ENCODE measurements at places on chromosomes 11 and 22.

DNA sequence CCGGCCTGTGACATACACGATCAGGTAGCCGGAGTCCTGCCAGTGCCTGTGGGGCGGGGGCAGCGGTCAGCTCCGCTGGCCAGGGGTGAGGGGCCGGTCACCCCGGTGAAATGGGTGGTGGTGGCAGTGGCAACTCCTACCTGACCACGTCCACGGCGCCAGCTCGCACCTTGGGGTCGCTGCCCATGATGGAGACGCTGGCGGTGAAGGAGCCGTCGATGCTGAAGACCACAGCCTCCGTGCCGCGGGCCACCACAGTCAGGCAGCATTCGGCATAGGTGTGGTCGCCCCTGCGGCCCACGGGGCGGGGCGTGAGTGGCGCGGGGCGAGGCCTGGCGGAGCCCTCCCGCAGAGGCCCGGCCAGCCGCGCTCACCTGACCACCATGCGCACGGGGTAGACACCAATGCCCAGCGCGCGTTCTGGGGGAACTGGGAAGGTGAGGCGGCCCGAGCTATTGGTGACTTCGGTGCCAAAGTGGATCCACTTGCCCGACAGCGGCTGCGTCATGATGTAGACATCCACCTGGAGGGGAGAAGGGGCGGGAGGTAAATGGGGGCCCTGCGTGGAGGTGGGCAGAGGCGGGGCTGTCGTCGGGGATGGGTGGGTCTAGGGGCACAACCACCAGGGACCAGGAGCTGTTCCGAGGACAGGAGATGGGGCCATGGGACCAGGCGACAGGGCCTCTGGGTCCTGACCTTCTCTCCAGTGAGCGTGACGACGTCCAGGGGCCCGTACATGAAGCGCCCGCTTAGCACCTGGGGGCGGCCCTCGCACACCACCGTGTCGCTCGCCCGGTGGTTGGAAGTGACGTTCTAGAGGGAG lies 10.9 kb downstream of the AIP start:
- no peak for DNase-seq

GRCh38 chr22:17370766-17371432 lies 1.6 kb downstream of the CECR2 start:
- DNase-seq = no peak

DNA sequence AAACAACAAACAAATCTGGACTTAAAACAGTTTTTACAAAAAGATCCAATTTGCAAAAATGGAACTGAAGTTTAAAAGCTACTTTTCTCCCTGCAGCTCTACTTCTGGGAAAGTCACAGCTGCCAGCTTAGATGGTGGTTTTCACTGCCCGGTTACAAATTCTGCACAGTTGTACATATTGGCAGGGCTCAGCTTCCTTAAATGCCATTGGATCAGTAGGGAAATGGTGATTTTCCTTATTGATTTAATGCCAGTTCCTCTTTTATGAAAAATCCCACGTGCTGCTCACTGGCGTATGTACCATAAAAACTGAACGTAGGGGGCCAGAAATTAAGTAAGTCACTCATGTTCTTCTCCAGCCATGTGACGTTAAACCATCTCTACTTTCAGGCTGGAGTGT lies 22.8 kb downstream of the GRAP2 start:
- DNase-seq = no peak

DNA sequence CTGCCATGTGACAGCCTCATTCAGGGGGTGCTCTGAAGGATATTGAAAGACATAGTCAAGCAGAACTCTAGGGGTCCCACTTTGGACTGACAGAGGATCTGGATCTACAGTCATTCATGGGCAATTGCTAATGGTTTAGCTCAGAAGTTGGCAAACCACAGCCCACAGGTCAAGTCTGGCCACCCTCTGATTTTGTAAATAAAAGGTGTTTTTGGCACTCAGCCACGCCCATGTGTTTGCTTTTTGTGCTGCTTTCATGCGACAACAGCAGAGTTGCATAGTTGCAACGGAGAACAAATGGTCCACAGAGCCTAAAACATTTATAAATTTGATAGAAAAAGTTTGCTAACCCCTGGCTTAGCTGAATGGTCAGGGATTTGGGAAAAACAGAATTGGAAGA lies 41.7 kb downstream of the RPS6KA4 start:
- DNase-seq = no peak

GRCh38 chr11:126284829-126285228 lies 1.9 kb downstream of the TIRAP start:
- peak; percentile 88 for DNase-seq

GRCh38 chr11:15097411-15097810 lies 17.3 kb upstream of the INSC start:
- no peak for DNase-seq

DNA sequence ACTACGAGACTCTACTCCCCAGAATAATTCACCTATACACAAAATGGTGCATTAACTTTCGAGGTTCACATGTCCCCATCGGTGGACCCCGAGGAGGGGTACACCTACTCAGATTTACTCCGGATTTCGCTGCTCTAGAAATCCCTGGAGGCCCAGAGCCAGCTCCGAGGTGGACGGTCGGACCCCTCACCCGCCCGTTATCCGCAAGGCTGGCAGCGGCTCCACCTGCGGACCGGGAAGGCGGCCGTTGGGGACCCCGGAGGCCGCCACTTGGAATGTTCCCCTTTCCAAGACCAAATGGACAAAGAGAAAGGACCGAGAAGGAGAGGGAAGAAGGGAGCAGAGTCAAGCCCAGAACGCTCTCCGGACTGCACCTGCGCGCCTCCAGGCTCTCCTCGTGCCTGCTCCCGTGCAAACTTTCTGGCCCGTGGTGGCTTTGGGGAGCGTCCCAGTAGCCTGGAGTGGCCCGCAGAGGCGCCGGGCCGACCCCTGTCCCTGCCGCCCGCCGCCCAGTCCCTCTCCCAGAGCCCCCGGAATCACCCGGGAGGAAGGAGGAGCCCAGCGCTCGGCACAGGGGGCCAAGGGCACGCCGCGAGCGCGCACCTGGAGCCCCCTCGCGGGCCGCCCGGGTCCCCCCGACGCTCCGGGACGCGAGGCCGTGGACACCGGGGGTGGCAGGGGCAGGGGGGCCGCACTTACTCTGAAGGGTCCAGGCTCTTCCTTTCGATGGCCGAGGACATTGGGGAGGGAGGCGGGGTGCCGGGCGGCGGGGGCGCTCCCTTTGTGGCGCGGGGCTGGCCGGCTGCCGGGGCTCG lies 23.0 kb downstream of the LMO2 start:
- no peak for DNase-seq

GRCh38 chr11:95138448-95138847 lies 48.8 kb downstream of the ENDOD1 start:
- DNase-seq = no peak

DNA sequence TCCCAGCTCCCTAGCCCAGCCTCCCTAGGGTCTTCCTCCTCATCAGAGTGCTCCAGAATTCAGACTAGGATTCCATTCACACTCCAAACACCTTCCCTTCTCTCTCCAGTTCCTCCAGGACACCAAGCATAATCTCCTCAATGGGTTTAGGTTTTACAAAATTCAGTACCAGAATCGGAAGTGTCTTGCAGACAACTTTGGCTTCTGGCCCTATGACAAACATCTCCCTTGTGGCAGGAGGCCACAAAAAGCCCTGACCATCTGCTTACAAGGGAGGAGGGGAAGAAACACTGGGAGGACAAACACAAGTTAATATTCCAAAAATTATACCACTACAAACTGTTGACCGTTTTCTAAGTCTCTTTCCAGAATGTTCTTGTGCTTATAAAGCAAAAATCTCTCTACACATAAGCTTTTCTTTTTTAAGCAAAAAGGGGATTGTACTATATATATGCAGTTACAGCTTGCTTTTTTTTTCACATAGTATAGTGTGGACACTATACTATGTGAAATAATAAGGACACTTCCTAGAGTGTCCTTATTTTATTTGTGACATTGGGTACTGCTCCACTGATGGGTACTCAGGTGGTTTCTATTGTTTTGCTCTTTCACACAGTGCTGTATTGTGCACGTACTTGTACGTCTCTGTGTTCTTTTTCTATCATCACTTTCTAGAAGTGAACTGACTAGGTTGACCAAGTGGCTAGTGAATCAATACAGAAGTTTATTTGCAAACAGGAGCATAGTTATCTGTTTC lies 78.7 kb downstream of the BDNF start:
- DNase-seq = no peak

- DNase-seq = no peak
Observed at GRCh38 chr11:71397961-71398360, 50.2 kb downstream of the DHCR7 start.

DNA sequence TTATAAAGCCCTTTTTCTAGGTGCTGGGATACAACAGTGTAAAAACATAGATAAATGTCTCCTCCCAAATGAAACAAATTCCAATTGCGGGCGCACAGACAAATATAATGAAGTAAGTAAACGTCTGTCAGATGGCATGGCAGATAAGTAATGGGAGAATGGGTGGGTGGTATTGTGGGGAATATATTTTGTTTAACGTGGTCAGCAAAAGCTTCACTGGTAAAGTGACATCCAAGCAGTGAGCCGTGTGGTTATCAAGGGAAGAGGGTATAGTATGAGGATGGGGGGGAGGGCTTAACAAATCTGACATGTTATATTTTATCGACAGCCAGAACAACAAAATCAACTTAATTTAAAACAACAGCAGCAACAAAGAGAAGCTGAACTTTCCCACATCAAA lies 1.2 kb downstream of the SVIP start:
- no peak for DNase-seq

GRCh38 chr11:40602866-40603552 lies 856.4 kb downstream of the LRRC4C start:
- DNase-seq = no peak

GRCh38 chr22:24060375-24060788 lies 49.3 kb downstream of the CABIN1 start:
- DNase-seq = no peak

- no peak for DNase-seq
Observed at GRCh38 chr11:119092880-119093842, 8.5 kb downstream of the HMBS start.

- peak; percentile 46 for DNase-seq
Observed at GRCh38 chr11:2892215-2892966, 6.8 kb upstream of the CDKN1C start.

GRCh38 chr11:1460986-1461825 lies 25.4 kb downstream of the MOB2 start:
- DNase-seq = no peak

GRCh38 chr11:92253421-92253820 lies 28.8 kb downstream of the FAT3 start:
- no peak for DNase-seq

- no peak for DNase-seq
Observed at GRCh38 chr11:17014833-17015626, 816 bp upstream of the PLEKHA7 start.

GRCh38 chr11:112298535-112298934 lies 37.9 kb upstream of the PLET1 start:
- DNase-seq = no peak

GRCh38 chr11:5042091-5042490 lies 4.2 kb upstream of the OR52J3 start:
- DNase-seq = no peak

GRCh38 chr11:103699216-103699615 lies 337.2 kb upstream of the DDI1 start:
- no peak for DNase-seq

DNA sequence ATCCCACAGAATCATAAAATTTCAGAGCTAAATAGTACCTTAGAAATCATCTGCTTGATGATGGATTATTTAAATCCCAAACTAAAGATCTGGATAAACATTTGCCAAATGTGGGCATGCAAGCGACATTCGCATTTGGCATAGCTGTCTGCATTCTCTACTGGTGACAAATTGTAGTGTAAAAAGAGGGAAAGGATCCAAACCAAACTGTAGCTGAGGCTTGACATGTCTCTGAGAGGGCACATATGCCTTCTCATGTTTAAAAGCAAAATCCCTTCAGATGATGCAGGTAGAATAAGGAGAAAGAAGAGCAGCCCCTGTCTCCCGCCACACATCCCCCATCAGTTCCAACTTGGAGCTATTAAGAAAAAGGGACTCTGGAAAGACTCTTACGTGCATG lies 257.5 kb upstream of the MTNR1B start:
- no peak for DNase-seq

DNA sequence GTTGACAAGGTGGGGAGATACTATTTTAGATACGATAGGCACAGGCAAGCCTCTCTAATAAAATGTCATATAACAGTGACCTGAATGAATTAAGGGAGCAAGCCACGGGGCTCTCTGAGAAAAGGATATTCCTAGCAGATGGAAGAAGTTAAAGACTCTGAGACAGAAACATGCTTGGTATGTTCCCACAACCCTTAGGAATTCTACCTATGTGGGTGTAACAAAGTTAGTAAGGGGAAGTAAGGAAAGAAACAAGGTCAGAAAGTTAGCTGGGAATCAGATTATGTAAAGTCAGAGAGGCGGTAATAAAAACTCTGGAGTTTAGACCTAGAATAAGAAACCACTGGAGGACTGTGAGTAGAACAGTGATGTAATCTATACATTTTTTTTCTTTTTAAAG lies 59.7 kb upstream of the GDPD4 start:
- no peak for DNase-seq

Measured in activated CD4-positive, alpha-beta T cell treated with anti-CD3 and anti-CD28 coated beads, Interleukin-2, amount 50 U/mL, for 24 hours (primary cell).